Thymus (tissue), 14 donors: ENCODE measurements at places on chromosomes 1 and 21. TPM values are rescaled to one million over a fixed set of nuclear protein-coding genes. Genes with fewer than 3 reads are reported as not detected.

Gene SLC1A7
- under 0.01 TPM for total RNA-seq

Gene PPIH
- total RNA-seq, result 95.2 TPM

Gene EGLN1
- total RNA-seq, result 26.9 TPM

Gene L1TD1
- total RNA-seq, result 0.42 TPM

DNA sequence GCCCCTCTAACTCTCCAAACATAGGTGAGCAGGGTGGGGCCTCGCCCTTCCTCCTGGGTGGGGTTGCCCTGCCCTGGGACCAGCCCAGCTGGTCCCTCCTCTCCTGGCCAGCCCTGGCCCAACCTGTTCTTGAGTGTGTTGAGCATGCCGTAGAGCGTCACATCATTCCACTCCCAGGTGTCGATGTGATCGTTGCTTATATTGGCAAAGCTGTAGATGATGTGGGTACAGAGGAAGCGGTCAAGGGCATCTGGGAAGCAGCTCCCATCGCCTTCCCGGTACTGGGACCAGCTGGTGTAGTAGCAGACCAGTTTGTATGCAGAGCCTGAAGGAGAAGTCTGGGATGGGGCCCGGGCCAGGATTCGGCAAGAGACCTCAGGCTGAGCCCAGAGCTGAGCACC is 1.4 kb downstream of the CHI3L1 start:
- DNase-seq, result no peak

- no peak for DNase-seq
Measured at GRCh38 chr1:55235722-55236121, 20.6 kb upstream of the USP24 start.

GRCh38 chr1:96845464-96845863 is 123.9 kb downstream of the PTBP2 start:
- DNase-seq, result peak; percentile 40
